T-helper 17 cell (primary cell): ENCODE measurements at places on chromosomes 2 and 18.

DNA sequence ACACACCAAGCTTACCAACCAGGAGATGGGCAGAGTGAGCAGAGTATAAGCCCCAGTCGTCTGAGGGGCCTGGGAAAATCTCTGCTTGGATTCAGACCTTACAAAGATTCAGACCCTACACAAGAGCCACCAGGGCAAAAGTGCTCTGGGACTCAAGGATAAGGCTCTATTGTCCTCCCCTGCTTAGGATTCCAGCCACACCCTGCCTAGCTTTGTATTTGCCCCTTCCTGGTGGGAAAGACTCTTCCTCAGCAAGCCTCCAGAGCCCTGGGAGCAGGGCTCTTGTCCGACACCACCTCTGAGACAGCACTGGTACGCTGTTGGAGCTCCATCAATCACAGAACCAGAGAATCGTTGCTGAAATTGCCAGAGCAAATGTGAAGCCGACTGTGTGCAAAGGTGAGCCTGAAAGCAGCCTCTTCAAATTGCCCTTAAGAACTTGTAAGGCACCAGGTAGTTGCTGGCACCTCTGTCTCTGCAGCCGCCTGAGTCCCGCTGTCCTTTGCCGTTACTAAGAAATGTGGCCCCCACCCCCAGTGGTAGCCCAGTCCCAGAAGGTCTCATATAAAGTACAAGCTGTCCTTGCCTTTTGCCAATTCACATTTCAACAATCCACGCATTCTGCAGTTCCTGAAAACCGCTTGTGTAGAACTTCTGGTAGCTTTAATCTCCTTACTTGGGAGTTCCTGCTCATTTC is 148.7 kb downstream of the CTIF start:
- DNase-seq: no peak

GRCh38 chr2:169765523-169765922 is 31.9 kb downstream of the KLHL23 start:
- no peak for DNase-seq

GRCh38 chr2:15619938-15620337 is 28.3 kb downstream of the DDX1 start:
- DNase-seq: no peak

GRCh38 chr18:44743631-44744030 is 62.9 kb downstream of the SETBP1 start:
- no peak for DNase-seq

- DNase-seq: no peak
Observed at GRCh38 chr18:41644466-41644865, 310.6 kb upstream of the PIK3C3 start.

- no peak for DNase-seq
Observed at GRCh38 chr2:120438301-120439066, 92.5 kb downstream of the INHBB start.

DNA sequence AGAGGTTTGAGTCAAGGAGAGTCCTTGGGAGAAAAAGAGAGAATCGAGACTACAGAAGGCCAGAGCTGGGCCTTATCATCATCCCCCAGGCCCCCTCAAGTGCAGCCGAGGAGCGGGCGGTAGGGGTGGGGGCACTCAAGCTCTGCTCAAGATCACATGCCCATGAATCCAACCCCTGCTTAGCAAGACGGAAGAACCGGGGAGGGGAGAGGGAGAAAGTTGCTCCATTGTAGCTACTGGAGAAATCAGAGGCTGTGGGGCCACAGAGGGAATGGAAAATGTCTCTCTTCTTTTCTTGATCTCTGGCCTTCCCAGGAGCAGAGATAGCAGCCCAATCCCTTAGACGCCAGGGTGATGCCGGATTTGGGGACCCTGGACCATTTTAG is 14.6 kb downstream of the SLC4A3 start:
- DNase-seq: no peak

GRCh38 chr2:27857417-27858172 is 32.6 kb downstream of the RBKS start:
- DNase-seq: no peak

- no peak for DNase-seq
Observed at GRCh38 chr2:218878926-218879761, 1.5 kb upstream of the WNT10A start.

DNA sequence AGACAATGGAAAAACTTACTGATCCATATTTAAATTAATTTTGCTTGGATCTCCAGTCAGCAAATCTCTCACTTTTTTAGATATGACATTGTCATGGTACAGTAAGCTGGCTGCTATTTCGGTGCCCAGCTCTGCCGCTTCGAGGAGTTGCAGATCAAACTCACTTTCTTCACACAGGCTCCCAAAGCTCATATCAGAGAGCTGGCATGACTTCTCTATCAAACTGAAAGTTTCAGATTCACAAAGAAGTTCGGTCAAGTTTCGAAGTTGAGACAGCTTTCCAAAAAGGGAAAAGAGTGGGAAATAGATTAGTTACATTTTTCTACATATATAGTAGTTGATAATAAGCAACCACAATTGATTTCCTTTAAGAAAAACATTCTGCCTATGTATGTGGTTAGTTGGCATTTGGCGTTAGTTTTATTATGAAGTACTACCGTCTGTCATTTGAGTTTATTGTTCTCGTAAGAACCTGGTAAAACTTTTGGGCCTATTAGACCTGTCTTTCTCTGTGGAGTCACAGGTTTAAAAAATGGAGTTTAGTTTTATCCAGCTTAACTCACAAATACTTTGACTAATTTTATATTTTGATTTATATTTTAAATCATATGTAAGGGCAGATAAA is 118.8 kb downstream of the ABCA12 start:
- DNase-seq: no peak

DNA sequence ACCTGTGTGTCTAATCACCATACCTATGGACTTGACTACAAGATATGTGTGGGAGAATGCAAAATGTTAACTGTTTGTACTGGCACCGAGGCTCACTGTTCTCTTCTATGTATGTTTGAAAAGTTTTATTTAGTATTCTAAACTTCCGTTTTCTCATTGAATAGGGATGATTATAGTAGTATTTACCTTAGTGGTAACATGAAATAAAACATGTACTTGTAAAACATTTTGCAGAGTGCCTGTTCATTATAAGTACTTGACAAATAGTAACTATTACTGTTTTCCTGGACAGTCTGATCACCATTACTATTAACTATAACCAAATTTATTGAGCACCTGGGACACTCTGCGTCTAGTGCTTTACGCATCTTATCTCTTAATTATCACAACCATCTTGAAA is 24.8 kb downstream of the DDX1 start:
- no peak for DNase-seq

DNA sequence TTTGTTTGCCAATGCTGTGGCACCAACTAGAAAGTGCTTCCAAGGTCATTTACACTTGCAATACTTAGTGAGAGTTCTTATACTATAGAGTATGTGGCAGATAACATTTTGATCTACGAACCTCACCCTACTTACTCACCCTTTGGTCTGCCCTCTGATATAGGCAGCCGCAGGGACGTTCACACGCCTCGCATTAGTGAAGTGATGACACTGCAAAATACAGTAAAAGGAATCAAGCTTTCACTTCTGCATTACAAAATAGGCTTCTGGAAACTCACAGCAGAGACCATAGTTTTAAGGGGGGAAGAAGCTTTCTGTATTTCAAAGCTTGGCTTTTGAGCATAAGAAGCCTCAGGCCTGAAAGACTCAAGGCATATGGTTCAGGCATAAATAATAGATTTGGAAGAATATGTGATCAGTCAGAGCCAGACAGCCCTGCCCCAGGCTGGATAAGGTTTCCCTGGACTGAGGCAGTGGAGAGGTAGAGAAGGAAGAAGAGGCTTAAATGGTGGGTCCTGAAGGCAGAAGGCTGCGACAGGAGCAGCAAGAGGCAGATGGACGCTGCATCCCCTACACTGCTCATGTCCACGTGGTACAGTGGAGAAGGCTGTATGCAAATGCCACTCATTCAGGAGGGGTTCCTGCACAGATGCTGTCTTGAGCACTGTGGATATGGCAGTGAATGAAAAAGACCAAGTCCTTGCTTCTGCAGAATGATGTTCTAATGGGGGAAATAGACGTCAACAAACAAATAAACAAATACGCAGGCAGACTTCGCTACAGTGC is 63.1 kb downstream of the FECH start:
- DNase-seq: no peak

- no peak for DNase-seq
Observed at GRCh38 chr2:121409966-121410365, 120.7 kb upstream of the RNU4ATAC start.

DNA sequence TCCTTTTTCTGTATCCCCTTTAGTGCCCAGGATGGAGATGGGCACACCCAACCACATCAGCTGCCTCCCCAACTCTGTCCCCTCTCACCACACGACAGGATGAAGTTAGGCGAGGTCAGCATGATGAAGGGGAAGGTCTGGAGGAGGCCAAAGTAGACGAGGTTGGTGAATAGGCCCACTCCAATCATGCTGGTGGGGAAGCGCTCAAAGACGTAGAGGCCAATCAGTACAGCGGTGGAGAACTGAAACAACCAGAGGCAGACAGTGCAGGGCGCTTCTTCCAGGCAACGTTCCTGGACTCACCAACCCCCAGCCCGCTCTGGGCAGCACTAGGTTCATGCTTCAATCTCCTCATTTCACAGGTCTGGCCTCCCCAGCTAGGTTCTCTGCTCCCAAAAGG is 2.9 kb downstream of the TEX261 start:
- no peak for DNase-seq

GRCh38 chr2:30706534-30707303 is 100.5 kb downstream of the CAPN13 start:
- DNase-seq: peak; percentile 47

DNA sequence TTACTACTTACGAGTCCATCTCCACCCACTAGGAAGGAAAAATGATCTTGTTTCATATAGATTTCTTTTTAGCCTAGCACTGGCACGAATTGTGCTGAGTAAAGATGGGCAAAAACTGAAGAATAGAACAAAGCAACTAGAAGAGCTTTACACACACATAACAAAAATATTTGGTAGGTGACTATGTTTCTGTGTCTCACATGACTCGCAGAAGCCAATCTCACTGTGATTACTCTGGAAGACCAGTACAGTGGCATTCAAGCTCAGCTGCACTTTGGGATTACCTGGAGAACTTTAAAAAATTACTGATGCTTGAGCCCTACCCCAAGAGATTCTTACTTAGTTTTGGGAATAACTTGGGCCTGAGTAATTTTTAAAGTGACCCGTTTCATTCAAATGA is 378.7 kb downstream of the METTL4 start:
- DNase-seq: no peak

DNA sequence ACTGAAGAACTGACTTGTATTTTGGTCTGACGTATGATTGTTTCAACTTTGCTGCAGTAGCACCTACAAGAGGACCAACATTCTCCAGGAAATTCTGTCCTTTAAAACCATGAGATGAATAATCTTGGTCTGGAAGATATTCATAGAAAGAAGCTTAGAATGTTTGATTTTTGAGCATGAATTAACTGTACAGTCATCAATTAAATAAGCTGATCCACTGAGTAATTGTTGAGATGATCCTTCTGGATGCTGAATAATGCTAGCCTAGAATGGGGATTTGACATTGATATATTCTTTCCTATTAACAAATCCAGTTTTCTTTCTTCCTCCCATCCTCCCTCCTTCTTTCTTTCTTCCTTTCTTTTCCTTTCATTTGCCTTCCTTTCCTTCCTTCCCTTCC is 39.0 kb upstream of the CDK5R2 start:
- no peak for DNase-seq

DNA sequence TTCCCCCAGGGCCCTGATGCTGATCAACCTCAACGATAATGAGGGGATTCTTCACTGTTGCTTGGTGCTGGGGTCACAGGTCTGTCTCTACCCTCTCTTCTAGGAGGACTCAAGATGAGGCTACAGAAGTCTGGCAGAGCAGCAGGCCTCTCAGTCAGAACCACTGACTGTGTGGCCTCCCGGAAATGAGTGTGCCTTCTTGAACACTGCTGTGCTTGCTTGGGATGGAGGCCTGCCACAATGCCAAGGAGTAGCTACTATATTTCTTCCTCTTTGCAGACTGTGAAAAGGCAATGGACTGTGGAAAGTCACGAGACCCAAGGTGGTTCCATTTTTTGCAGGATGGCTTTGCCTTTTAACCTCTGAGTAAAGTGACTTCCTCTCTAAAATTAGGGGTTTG is 5.8 kb upstream of the HOXD1 start:
- no peak for DNase-seq

DNA sequence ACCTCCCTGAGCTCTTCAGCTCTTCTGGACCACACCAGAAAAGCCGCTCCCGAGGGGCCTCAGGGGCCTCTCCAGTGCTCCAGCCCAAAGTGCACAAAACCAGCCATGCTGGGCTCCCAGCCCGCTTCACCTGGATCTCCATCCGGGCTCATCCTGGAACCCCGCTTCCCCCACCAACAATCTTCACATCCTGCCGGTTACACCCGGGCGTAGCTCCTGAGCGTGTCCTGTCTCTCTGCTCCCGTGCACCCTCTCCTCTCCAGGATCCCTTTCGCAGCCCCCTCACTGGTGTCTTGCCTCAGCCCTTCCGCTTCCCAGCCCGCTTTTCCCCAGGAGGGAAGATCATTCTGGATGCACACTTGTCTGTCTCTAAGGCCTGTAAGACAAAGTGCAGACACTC is 123.7 kb upstream of the GLI2 start:
- DNase-seq: no peak
